ENCODE measurements at places on chromosomes 4 and X.

DNA sequence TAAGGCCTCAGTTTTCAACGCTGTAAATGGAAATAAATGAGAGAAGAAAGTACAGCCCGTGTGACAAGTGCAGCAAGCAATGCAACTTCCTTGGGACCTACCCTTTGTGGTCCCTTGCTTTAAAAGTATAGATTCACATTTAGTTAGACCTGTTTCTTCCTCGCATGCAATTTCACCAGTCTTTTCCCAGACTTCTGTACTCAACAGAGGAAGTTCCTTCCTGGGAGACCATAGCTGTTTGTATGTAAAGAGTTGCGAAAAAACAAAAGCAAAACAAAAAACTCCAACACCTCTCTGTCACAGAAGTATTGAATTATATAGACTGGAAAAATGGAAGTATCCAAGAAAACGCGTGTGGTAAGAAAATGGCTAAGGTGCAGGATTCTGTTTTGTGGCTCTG, 1.1 kb upstream of the IRF2 start:
- DNase-seq: no peak

DNA sequence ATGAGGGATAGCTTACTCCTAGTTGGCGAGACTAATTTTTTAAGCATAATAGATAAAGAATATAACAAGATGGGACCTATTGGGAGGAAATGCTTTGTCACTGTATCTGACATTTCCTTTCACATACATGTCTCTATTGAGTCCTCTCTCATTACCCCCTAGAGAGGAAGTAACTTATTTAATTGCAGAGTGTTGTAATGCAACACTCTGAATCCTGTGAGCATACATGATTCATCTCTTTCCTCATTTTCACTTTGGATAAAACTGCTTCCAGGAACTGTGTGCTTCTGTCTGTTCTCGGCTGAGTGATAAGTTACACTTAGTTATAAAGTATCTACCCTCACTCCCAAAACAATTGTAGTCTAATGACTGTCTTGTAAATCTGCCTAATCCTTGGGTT, 266.1 kb upstream of the ANXA10 start:
- DNase-seq: no peak

DNA sequence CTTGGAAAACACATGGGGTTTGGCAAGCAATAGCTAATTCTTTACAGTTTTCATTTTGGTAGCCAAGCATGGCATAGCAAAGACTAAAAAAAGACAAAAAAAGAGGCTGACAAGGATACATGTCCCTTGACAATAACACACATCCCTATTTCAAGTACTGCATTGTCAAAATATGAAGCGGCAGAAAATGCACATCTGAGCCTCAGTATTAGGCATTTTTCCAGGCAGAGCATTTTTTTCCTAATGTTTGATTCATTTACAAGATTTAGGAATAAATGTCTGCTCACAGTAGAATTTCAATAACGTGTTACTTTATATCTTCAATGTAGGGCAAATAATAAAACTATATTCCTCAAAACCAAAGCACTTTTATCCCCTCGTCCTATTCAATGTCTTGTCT, 216.3 kb upstream of the PCDH18 start:
- no peak for DNase-seq

GRCh38 chr4:8553216-8553615, 27.0 kb upstream of the GPR78 start:
- no peak for DNase-seq

DNA sequence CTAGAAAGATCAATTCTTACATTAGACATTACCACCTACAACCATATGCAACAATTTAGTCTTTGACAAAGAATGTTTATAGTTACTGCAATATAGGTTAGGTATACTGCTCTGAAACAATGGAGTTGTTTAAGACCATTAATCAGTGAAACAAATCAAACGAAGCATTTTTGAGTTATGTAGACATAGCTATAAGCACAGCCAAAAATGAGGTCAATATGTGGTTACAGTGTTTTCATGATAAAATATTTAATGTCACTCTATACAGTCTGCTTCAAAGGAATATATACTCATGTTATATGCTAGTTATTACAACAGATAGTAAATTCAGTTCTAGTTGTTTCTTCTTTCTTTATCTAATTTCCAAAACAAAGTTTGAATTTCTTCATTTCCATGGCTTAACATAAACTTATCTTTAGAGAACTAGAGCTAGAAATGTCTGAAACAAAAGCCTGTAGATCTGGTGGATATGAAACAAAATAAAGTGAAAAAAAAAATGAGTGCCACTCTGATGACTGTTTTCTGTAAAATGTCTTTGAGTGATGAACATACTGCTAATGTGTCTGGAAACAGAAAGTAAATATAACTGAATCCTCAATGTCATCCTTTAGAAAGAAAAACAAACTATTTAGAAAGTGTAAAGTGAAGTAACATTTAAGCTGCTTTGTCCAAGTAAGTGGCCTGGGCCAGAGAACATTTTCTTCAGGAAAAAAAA, 809.0 kb downstream of the FAT4 start:
- no peak for DNase-seq

DNA sequence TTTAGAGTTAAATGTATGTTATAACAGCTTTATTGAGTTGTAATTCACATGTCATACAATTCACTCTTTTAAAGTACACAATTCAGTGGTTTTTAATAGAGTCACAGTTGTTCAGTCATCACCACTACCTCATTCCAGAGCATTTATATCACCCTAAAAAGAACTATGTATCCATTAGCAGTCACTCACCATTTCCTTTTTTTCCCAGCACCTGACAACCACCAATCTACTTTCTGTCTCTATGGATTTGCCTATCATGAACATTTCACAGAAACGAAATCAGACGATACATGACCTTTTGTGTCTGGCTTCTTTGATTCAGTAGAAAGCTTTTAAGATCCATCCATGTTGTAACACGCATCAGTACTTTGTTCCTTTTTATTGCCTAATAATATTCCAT, 52.9 kb upstream of the FRAS1 start:
- no peak for DNase-seq

GRCh38 chr4:10161146-10161545, 44.5 kb upstream of the WDR1 start:
- no peak for DNase-seq

DNA sequence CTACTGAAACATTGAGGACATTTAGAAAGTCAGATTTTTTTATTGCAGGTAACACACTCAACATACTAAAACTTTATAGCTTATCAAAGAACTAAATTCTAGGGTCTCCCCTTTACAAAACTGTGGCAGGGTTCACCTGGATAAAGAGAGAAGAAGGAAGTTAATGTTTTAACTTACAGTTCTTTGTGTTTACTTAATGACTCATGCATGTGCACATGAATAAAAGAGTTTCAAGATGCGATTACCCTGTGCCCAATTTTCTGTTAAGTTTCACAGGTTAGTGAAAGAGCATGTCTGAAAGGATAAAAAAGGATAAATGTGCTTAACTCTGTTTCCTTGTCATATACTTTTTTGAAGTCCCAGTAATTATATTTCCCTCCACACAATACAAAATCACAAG, 16.8 kb downstream of the DCAF8L1 start:
- no peak for DNase-seq

GRCh38 chrX:14006540-14006939, 23.2 kb downstream of the GEMIN8 start:
- no peak for DNase-seq

DNA sequence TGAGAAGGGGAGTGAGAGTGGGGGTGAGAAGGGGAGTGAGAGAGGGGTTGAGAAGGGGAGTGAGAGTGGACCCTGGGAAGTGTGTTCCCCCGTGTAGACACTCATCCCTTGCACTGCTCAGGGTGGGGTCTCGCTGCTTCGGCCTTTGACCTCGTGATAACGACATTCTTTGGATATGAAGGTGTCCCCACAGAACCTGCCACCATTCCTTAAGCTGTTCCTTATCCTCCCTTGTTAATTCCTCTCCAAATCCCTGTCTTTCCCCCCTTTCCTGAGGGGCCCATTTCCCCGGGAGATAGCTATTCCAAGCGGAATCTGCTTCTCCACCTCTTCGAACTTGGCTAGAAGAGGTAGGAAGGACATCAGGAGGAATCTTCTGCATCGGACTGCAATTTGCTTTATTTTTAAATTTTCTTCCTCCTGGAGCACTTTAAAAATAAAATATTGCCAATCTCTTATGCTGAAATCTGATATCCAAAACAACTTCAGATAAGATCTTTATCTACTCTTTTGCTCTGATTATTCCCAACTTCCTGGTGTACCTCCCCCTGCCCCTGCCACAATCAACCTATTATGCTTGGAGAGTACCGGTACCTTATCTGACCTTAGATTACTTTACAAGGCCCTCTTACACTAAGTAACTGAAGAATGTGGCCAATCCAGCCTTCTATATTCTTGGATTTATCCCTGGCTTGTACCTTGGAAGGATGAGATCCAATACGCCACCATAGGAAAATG, 15.6 kb downstream of the TRIML1 start:
- DNase-seq: no peak

Measured in T47D (cell line).